ENCODE measurements at places on chromosomes 2 and 18.

GRCh38 chr2:40072442-40073232 lies 293.6 kb upstream of the THUMPD2 start:
- DNase-seq = no peak

DNA sequence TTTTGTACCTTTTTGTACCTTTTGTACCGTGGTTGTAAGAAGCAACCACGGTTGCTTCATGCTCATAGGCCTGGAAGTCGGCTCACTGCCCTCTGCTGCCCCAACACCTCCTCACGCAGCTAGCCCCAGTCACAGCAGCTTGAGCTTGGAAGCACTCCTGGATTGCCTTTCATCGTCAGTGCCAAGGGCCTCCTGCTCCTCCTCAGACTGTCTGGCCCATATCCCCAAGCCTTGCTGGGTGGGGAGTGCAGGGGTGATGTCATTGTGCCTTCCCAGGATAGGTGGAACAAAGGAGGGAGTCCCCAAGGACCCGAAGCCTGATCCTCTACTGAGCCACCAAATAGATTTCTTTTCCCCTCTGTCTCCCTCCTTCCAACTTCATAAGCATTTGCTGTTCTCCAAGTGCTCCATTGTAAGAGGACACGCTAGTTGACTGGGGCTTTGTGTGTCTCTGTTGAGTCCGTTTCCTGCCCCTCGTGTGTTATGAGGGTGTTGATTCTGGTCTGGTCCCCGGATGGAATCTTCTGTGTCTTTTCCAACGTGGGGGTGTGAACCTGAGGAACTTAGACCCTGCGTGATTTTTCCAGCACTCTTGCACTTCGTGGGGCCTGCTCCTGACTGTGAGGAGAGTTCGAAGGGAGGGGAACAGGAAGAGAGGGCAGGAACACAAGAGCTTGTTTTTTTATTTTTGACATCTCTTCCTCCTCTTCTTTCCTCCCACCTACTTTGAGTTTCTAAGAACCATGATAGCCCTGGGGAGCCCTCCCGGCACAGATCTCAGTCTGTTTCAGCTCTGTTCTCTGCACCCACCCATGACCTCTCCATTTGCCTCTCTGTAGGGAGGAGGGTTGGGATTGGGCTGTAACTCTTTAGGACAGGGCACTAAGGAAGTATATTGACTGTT lies 127.2 kb upstream of the EML6 start:
- DNase-seq = peak; percentile 27

DNA sequence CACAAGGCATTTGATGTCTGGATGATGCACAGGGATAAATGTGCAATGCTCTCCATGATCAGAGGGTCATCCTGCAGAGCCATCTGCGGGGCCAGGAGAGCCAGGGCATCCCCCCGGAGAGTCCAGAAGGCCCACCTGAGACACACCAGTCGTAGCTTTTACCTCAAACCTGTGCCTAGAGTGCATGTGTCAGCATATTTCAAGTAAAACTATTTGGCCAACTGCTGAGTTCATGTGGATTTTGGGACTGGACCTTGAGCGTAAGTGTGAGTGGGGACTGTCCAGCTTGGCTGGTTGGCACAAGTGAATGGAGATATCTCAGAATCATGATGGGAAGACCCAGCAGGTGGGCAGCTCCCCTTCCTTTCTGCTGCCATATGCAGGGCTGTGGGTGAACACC lies 147.8 kb upstream of the TPO start:
- DNase-seq = no peak

GRCh38 chr2:98445177-98445682 lies 572 bp downstream of the INPP4A start:
- no peak for DNase-seq

DNA sequence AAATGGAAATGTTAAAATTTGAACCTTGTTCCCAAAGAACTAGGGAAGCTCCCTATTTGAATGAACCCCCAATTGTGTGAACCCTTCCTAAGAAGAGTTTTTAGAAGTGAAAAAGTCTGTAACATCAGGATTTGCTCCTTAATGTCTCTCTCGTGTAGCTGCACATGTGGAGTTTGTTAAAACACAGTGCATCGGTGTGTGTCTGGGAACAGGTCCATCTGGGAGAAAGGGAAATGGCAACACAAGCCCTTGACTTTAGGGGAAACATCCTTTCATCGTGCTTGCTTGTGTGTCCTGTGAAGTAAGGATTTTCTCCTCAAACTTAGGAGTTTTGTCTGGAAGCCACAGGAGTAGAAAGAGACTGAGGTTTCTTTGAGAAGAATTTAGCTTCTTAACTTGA lies 203.9 kb downstream of the PRKCE start:
- DNase-seq = no peak

DNA sequence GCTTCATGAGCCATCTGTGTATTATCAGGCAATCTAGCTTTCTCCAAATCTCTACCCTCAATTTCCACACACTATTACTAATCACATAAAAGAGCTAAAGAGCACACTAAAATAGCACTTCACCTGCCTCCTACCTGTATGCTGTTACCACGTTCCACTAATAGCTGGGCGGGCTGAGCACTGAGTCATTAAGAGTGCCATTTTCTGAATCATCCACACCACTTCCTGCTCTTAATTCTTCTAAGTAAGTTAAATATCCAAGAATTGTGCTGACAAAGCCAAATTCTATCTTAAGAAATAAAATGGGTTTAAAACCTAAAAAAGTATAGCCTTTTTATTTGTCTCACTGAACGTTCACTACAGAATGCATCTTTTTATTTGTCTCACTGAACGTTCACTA lies 35.7 kb downstream of the NOL10 start:
- no peak for DNase-seq

GRCh38 chr18:34807106-34807796 lies 97.2 kb downstream of the DTNA start:
- no peak for DNase-seq

DNA sequence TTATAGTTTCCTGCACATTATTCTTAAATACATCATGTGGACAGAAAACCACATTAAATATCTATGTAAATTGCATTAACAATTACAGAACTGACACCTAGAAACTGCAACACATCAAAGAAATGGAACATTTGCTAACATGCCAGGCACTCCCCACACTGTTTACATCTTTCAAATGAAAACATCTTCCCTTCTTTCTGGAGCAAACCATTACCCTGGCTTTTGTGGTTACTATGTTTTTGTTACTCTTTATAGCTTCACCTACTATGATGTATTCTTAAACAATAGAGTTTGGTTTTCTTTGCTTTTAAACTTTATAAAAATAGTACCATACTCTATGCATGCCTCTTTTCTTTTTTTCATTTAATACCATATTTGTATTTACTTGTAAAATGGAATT lies 1894.5 kb upstream of the CELF4 start:
- DNase-seq = no peak
